ENCODE measurements at places on chromosomes 11 and 22.

- DNase-seq = no peak
These were observed 21.6 kb upstream of the CSNK1E start for GRCh38 chr22:38338772-38339379.

GRCh38 chr11:10522276-10522675 is 18.7 kb downstream of the RNF141 start:
- no peak for DNase-seq

GRCh38 chr22:26563022-26563421 is 26.9 kb downstream of the TPST2 start:
- no peak for DNase-seq

DNA sequence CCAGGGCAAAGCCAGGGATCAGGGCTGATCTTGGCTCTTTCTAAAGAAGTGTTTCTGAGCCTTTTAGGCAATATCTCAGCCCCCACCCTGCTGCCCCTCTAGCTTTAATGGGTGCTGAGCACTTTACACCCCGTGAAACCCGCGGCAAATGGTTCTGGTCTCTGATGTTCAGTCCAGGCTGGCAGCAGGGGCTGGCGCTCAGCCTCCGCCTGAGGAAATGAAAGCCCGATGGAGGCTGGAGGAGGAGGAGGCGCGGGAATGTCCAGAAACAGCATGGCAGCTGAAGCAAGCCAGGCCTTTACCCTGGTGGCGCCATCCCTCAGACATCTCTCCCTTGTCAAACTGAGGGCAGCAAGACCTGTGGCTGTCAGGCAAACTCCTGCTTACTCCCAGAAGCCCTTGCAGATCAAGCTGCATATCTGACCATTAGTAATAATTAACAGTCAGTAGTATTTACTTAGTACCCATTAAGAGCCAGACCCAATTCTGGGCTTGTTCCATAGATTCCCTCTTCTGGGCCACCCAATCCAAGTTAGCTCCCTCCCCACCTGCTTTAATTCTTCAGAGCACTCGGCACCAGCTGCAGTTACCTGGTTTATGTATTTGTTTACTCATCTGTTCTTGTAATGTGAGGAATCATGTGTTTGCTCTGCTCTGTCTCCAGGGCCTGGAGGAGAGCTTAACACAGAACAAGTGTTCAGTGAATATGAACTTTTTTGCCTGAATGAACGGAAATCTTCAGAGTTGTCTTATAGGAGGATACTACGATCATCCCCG is 15.0 kb upstream of the ALX4 start:
- DNase-seq = no peak

DNA sequence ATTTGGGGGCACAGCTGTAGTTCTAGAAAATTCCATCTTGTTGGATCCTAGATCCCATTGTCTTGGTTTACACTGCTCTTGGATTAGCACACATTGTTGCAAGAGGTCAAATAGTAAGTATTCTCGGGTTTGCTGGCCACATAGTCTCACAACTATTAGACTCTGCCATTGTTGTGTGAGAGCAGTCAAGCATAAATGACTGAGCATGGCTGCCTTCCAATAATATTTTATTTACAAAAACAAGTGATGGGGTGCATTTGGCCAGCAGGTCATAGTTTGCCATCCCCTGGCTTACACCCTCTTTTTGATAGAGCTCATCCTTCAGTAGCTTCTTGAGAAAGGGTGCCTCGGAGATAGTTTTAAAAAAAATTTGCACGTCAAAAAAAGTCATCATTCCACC is 77.9 kb upstream of the ALX4 start:
- DNase-seq = no peak

- no peak for DNase-seq
These were observed 536 bp downstream of the YWHAH start for GRCh38 chr22:31944700-31945442.

DNA sequence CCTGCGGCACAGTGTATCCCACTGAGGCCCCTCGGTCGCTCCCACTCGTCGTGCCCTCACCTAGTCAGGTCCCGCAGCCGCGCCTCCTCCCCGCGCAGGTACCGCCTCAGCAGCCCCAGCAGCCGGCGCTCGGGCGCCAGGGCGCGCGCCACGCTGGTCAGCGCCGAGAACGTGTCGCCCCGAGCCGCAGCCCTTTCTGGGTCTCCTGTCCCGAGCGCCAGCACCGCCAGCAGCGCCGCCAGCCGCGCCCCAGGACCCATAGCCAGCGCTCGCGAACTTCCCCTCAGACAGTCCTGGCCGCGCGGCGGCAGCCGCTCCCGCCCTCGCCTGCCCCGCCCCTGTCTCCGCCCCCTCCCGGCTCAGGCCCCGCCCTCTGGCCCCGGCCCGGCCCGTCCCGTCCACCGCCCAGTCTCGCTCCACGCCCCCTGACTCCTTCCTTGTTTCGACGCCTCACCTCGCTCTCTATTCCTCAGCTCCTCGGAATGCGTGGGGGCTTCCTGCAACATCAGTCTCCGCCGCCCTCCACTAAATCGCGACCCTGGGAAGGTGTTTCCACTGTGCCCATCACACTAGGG is at the start of gene P4HA3:
P4HA3 (minus strand) TSS at position 289 of the 575 bp plus-strand sequence; CDS start at position 260, 29 bp downstream.
- no peak for DNase-seq

DNA sequence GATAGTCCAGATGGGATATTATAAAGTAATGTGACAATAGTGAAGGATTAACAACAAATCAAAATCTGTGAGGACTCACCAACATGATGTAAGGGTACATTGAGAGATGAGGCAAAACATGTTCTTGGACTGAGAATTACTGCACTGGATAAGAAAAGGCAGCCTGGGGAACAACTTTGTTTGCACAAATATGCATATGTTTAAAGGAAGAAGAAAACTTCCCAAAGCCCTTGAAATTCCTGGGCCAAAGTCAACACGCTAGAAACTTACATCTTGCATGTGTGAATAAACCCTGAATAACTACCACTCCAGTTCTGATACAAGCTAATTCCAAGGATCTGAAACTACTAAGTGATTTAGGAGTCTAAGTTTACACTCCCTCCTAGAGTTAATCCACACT is 1.1 kb downstream of the OR52A5 start:
- no peak for DNase-seq

GRCh38 chr11:128928400-128928799 is 14.3 kb downstream of the TP53AIP1 start:
- no peak for DNase-seq

DNA sequence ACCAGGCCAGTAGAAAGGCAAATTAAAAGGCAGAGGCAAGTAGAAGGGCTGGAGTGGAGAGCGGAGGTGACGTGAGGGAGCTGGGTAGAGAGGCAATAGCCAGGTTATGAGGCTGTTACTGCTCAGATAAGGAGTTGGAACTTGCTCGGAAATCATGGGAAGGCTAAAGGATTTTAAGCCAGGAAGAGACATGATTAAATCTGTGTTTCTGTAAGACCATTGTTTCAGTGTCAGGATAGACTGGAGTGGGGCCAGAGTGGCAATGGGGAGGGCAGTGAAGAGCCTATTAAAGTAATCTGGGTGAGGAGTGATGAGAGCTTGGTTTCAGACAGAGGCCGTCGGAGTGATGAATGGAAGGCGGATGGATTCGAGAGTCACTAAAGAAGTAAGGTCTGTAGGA is 39.0 kb downstream of the GRAMD1B start:
- no peak for DNase-seq

- DNase-seq = peak; percentile 31
These were observed 1.3 kb upstream of the PATZ1 start for GRCh38 chr22:31347251-31348008.

- no peak for DNase-seq
These were observed 15.0 kb downstream of the ANO1 start for GRCh38 chr11:70092959-70093715.

DNA sequence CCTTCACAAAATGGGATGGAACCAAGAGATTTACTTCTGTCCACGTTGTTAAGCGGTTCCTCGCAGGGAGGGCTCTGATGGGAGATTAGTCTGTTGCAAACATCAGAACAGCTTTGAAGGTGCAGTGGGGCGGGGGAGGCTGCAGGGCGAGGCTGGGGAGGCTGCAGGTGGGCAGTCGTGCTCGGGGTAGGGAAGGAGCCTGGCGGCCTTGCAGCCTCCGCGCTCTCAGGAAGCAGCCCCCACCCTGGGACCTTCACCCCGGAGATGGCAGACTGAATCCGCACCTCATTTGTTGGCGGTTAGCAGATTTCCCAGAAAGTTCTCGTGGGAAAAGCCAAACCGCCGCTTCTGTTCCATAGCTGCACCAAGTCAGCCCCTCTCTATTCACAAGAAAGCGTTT is 237.3 kb downstream of the BRD1 start:
- DNase-seq = no peak

GRCh38 chr11:128551611-128552335 is 35.6 kb downstream of the ETS1 start:
- no peak for DNase-seq

- DNase-seq = no peak
These were observed 5.7 kb downstream of the ZFTA start for GRCh38 chr11:63762654-63763495.

DNA sequence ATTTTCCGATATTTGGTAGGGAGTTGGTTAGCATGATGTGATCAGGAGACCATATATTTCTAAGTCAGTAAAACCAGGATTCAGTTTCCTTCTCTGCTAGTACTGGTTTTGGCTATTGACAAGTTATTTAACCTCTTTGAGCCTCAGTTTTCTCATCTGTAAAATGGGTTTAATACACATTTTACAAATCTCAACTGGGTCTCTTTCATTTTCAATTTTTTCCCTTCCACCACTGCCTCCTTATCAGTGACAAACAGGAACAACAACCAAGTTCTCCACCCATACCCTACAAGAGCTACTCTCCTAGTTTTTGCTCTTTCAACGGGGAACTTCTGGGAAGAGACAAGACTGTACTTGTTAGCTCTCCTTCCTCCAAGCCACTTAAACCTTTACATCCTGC is 6.2 kb upstream of the APLP2 start:
- DNase-seq = no peak

- DNase-seq = no peak
These were observed 16.7 kb downstream of the OR4C3 start for GRCh38 chr11:48341466-48341865.

- no peak for DNase-seq
These were observed 38.0 kb downstream of the MRGPRD start for GRCh38 chr11:68942751-68943271.

GRCh38 chr11:64959498-64959897 is 12.4 kb downstream of the MAJIN start:
- DNase-seq = no peak

GRCh38 chr11:63874511-63874910 is 35.6 kb downstream of the MARK2 start:
- no peak for DNase-seq

- DNase-seq = no peak
These were observed 2.6 kb upstream of the OR52W1 start for GRCh38 chr11:6196396-6196795.

DNA sequence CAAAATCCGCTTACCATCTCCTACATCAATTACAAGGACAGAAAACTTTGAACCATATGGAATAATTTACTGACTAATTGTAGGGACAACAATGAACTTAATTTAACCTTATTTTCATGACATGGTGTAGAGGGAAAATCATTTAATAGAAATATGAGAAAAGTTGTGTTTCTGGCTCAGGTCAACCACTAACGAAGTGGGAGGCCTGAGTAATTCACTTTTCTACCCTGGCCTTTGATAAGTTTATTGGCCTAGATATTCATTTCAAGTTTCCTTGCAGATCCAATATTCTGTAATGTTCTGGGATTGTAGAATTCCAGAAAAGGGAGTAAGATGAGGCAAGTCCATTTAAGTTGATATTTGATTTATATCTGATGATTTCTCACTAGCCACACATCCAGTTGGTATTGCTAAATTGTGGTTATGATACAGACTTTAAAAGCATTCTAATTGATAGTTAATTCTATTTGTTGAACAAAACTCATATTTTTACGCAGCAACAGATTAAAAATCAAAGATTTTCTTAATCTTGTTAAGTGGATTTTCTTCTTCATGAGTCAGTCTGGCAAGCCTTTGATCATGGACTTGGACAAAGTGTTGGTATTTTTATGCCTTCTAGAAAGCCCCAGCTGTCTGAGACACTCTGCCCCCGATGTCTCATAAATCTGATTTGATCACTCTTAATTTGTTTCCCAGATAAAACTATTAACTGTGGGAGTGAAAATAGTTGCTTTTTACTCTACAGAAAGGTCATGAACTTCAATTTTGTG is 336.5 kb downstream of the TMEM135 start:
- no peak for DNase-seq

DNA sequence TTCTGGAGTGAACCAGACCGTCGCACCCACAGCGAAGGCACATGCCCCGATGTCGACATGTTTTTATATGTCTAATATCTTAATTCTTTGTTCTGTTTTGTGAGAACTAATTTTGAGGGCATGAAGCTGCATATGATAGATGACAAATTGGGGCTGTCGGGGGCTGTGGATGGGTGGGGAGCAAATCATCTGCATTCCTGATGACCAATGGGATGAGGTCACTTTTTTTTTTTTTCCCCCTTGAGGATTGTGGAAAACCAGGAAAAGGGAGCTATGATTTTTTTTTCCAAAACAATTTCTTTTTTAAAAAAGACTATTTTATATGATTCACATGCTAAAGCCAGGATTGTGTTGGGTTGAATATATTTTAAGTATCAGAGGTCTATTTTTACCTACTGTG is 49.2 kb upstream of the OR4B1 start:
- DNase-seq = no peak

GRCh38 chr22:32518848-32519247 is 44.2 kb downstream of the FBXO7 start:
- DNase-seq = no peak

DNA sequence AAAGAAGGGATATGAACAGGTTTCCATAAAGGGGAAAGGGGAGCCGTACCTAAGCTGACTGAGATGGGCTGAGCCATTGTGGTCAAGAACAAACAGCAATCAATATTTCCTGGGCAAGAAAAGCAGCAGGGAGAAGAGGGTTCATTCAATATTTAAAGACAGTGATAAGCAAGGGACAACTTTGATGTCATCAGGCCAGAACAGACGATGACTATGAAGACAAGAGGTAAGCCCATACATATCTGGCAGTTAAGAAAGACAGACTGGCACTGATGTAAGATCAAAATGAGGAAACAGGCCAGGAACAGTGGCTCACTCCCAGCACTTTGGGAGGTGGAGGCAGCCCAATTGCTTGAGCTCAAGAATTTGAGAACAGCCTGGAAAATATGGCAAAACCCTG is 2.4 kb downstream of the OR5A2 start:
- DNase-seq = no peak

DNA sequence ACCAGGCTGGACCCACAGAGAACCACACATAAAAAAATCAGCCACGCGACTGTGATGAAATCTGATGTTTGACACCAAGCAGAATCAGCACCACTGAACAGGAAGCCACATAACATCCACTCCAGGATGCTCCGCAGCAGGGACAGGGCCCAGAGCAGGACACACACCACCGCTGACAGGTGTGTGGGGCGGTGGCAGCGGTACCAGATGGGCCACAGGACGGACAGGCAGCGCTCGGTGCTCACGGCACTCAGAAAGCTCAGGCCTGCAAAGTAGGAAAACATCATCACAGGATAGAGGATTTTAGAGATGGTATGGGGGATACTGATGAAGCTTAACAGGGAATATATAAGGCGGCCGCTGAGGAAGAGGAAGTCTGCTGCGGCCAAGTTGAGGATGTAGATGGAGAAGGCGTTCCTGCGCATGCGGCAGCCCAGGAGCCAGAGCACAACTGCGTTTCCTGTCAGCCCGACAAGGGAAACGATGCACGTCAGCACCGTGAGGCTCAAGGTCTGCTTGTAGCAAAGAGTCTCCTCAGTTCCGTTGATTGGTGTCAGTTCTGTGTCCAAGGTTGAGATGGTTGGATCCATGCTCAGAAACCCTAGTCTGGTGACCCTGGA is 4.9 kb downstream of the MRGPRX1 start:
- DNase-seq = no peak

All from central memory CD8-positive, alpha-beta T cell (primary cell).